ENCODE measurements at places on chromosomes 12 and 14. TPM values are rescaled to one million over a fixed set of nuclear protein-coding genes. Genes with fewer than 3 reads are reported as not detected.

HHIPL1 gene
- total RNA-seq = 2.0 TPM

GRCh38 chr12:18432206-18432605, 170.9 kb downstream of the PIK3C2G start:
- no peak for DNase-seq

- no peak for DNase-seq
These were observed 23.6 kb upstream of the C12orf71 start for GRCh38 chr12:27105746-27106536.

DNA sequence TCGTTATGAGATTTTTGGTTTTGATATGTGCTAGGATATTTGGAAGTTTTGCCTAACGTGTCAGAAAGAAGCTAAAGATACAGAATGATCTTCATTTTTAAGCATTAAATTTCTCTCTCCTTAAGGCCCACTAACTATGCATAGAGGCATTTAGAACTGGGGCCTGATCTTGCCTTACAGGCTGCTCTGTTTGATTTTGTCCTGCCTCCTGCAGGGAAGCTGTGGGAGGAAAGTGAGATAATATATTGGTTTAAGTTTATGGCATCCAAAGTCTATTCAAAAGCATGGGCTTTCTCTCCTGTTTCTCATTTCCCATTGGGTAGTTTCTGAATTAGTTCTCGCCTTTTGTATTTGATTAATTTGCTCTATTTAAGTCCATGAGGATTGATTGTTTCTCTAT, 250.3 kb upstream of the FBXO33 start:
- DNase-seq = no peak

DNA sequence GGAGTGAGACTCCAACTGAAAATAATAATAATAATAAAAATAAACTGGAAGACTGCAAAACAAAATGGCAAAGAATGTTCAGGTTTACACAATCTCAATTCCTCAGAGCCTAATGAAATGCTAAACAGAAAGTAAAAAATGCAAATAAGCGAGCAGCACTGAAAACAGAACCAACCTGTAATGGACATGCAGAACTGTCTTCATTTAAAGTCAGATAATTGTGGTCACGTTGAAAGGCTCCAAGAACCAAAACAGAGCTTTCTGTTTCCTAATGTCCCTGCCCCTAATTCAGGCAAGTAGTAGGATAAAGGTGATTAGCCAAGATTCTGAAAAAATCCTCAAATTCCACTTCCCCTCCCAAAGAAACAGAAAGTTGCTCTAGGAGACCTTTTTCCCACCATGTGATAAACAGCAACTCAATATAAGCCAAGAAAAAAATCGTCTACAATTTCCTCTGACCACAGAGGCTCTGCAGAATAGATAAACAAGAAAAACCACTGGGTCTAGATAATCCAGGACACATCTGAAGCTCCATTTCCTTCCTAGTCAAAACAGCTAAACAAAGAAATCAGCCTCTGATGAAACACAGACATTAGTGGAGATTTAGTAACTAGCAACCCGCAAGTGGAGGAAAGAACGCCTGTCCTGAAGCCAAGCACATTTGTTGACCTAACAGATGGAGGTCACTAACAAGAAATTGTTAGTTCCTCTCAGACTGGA, 3.0 kb downstream of the MIS18BP1 start:
- DNase-seq = no peak

- DNase-seq = no peak
These were observed 101.3 kb downstream of the PTPRB start for GRCh38 chr12:70535896-70536374.

LRRK2 gene
- 0.23 TPM for total RNA-seq

DNA sequence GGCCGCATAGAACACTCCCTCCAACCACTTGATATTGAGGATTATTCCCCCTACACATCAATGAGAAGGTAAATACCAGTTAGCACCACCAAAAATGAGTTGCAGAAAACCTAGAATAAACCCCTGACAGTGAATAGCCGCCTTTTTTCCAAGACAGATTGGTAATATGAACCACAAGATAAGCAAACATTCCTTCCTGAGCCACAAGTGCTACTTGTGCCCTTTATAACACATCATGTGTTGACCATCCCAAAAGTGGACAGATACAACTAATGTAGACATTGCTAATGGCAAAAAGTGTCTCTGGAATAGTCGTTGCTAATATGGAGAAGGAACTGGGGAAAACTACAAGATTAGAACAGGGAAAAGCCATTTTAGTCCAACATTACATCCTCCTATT, 17.2 kb downstream of the NOXRED1 start:
- no peak for DNase-seq

GRCh38 chr14:25103820-25104219, 53.9 kb upstream of the STXBP6 start:
- DNase-seq = no peak

ACOT6 gene
- total RNA-seq = 0.13 TPM

CDKN3 gene
- 57.0 TPM for total RNA-seq

GRCh38 chr14:96649327-96649601, 147.1 kb downstream of the PAPOLA start:
- no peak for DNase-seq

TMEM117 gene
- 1.4 TPM for total RNA-seq

IL26 gene
- total RNA-seq = not detected

AICDA gene
- not detected for total RNA-seq

DNA sequence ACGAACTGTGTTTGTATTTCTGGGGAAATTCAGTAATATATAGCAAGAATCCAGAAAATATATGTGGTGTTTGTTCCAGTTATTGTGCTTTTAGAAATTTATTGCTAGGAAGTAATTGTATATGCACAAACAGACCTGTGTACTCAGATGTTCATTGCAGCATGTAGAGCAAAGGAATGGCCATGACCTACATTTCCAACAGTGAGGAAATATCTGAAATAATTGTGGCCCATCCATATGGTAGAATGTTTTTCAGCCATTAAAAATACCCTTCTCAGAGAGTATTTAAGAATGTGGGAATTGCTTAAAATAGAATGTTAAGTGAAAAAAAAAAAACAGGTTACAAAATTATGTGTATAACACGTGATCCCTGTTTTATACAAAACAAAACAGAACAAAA, 77.3 kb downstream of the TMX1 start:
- DNase-seq = no peak

CACNB3 gene
- 15.0 TPM for total RNA-seq

DNA sequence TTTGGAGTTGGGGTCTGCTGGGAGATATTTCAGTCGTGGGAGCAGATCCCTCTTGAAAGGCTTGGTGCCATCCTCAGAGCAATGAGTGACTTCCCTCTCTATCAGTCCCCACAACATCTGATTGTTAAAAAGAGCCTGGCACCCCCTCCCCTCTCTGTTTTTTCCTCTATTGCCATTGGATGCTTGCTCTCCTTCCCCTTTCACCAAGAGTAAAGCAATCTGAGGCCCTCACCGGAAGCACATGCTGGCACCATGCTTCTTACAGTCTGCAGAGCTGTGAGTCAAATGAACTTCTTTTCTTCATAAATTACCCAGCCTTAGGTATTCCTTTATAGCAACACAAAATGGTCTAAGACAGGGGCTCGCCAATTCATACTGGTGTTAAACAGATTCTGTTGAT, 99.1 kb upstream of the CCND2 start:
- DNase-seq = no peak

SLC5A8 gene
- total RNA-seq = 0.07 TPM

POTEG gene
- total RNA-seq = not detected

IKBIP gene
- 15.5 TPM for total RNA-seq

- DNase-seq = no peak
These were observed 10.8 kb downstream of the PTGR2 start for GRCh38 chr14:73862480-73862879.

DNA sequence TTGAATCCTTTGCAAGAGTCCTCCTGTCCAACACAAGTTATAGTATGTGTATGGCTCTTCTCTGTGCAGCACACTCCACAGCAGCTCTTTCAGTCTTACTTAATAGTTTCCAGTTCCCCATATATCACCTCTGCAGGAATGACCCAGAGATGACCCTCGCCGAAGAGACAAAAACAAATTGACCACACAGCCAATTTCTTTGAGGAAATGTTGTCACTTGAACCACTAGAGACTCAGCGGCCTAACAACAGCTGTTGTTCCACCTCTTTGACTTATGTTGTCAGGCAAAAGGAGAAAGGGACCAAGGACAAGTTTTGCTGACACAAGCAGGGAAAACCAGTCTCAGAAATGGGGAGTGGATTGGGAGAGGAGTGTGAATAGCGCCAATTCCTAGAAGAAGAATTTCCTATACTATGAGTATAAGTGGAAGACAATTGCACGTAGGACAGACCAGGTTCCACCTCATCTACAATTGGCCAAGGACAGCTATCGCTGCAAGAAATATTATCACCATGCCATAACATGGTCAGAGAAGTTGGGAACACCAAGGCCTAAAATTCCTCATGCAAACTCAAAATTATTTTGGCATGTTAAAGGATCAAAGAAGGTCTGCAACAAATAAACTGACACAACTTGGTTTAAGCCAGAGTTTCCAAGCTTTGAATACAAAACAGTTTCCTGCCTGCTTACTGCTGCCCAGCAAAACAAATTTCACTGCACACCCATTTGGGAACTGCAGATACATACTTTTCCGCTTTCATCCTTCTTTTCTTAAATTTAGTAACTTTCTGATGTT, 41.7 kb upstream of the ITPR2 start:
- no peak for DNase-seq

DNA sequence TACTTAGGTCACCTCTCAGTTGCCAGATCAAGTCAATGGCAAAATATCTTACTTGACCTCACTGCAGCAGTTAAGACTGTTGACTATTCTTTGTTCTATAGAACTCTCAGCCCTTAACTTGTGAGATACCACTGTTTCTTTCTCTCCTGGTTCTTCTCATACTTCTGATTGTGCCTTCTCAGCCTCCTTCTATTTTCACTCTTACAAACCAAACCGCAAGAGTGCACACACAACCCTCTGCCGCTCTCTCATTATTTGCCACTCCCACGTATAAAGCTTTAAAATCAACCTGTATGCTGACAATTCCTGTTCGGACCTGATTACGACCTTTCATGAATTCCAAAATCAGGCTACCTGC, 4.5 kb downstream of the E2F7 start:
- no peak for DNase-seq

- DNase-seq = no peak
These were observed at the start of gene PLEKHG7 for GRCh38 chr12:92702754-92703679. PLEKHG7 (plus strand) TSS chr12:92702989; CDS start chr12:92706632, 3,643 bp downstream.

DNA sequence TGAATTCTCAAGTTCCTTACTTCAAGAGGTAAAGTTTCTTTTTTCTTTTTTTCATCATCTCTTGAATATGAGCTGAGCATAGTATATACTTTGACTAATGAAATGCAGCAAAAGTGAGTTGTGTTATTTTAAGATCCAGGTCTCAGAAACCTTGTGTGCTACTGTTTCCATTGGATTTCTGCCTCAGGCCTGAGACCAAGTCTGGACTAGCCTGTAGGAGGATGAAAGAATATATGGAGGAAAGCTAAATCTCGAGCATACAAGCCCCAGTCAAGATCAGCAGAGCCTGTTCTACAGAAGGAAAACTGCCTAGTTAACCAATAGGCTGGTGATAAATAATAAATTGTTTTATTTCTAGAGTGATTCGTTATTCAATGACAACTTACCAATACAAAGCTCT, 652.5 kb downstream of the C12orf50 start:
- DNase-seq = no peak

- no peak for DNase-seq
These were observed 129.9 kb downstream of the WIF1 start for GRCh38 chr12:64991121-64991611.

DNA sequence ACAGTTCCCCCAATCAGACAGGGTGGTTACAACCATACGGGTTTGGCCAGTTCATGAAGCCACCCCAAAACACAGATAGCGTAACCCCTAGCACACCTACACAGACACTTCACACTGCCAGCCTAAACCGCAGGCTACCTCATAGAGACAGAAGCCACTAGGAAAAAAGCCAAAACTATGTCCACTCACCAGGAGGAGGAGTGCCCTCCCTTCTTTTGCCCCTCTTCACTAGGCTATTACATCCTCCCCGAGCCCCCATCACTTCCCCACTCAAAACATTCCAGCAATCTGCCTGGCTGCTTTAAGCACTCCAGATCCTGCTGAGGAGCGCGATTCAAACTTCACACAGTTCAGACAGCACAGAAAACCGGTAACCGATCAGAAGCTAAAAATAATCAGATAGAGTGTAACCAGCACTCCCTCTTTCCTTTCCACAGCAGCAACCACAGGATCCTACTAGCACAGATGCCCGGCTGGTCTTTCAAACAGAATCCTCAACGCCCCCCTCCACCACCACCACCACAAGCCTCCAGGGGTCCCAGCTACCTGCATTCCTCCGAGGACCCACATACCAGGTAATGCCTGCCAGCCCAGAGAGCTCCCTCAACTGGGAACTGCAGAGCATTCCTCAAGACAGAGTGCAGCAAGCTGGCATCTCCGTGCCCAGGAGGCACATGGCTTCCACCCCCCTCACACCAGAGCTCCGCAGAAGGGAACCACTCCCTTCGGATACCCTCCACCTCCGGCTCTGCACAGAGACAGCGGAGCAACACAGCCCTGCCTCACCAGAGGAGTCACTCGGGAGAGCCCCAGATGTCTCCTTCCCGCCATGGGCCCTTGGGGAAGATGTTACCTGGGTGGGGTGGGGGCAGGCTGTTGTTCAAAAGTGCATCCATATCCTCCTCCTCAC, 1.5 kb downstream of the CHD4 start:
- DNase-seq = peak; percentile 47

- DNase-seq = no peak
These were observed 197.0 kb upstream of the C14orf180 start for GRCh38 chr14:104382361-104383087.

DNA sequence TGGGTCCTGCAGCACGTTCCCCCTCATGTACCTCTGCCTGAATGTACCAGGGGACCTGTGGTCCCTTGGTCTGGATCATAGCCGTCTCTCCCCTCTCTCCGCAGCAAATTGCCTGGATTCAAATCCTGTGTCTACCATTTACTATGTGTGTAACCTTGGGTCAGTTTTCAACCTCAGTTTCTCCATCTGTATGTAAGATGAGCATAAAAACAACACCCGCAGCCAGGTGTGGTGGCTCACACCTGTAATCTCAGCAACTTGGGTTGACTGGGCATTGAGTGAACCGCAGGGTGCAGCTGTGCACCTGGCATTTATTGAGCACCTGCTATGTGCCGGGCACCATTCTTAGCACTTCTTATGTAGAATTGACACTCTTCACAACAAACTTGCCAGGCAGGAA, 14.1 kb downstream of the CYP46A1 start:
- DNase-seq = no peak

DNA sequence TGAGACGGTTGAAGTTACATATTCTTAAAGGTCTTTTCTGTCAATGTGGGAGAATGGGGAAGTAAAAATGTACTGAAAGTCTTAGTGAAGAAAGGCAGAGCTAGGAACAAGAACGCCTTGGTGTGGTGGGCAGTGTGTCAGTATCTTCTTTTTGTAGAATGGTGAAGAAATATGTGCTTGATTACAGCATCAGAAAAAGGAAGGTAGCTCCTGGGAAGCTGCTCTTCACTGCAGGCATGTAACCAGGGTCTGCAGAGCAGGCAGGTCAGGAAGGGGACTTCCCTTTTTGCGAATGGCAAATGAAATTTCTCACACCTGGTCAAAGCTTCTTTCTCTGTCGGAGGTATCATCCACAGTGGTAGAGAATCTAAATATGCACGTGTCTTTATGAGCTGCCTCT, 226.2 kb downstream of the ADAMTS20 start:
- no peak for DNase-seq

PRPF39 gene
- total RNA-seq = 32.3 TPM
